ENCODE measurements at places on chromosomes 2 and 18.

- peak; percentile 95 for DNase-seq
Observed at GRCh38 chr18:58223717-58224424, 179.8 kb downstream of the NEDD4L start.

DNA sequence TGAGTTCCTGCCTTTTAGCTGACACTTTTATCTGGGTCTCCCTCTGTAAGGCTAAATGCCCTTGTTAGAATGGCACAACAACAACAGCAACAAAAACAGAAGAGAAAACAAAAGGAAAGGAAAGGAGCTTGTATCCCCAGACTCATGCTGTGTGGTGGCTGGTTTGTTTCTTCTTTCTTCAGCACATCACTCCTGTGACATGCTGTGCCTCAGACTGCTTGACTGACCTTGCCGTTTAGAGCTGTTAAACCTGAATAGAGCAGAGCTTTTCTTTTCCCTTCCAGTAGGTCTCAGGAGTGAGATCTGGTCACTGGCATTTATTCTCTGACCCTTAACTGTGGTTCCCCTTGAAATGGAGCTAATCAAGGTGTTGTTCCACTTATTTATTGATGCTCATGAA lies 18.9 kb downstream of the GALNT13 start:
- no peak for DNase-seq

GRCh38 chr2:142825861-142826260 lies 51.6 kb upstream of the KYNU start:
- DNase-seq: peak; percentile 20

GRCh38 chr2:230914886-230915285 lies 10.2 kb downstream of the GPR55 start:
- no peak for DNase-seq

DNA sequence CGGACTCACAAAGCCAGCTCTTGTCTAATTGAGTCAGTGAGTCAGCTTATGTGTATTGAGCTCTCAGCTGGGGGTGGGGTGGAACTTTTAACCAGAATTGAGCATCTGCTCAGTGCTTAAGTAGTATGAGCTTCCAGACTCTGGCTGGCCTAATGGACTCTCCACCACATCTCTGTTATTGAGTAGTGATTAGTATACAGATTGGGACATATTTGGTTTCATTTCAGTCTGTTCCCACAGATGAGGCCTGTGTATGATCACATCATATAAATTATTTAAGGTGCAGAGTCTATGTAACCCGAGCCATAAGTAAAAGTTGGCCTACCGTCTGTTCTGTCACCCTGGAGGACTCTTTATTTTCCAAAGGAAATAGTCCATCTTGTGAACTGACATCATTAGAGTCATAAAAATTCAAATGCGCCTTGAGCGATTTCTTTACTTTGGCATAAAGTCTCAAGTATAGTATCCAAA lies 152.1 kb downstream of the THSD7B start:
- DNase-seq: no peak

GRCh38 chr2:122239440-122239839 lies 484.0 kb downstream of the TSN start:
- DNase-seq: no peak

GRCh38 chr2:238321467-238321866 lies 1.1 kb downstream of the TRAF3IP1 start:
- no peak for DNase-seq

GRCh38 chr18:25137197-25137472 lies 214.8 kb downstream of the ZNF521 start:
- DNase-seq: no peak

DNA sequence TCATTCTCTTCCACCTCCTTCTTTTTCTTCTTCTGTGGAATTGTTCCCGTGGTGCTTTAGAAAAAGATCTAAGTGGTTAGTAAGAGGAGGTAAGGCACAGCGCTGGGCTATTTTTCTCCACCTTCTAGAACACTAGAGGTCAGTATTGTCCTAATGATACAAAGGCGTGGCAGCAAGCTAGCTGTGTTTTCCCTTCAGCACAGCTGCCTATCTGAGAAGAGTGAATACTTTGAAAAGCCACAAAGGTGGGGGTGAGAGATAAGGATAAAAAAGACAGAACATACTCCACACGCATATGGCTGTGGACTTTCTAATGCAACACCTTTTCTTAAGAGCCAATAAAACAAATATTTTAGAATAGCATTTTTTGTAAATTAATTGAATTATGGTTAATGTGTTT lies 2.1 kb downstream of the CNTNAP5 start:
- DNase-seq: peak; percentile 30

GRCh38 chr2:201507725-201508124 lies 56.2 kb downstream of the STRADB start:
- no peak for DNase-seq

GRCh38 chr18:52408800-52409302 lies 68.9 kb downstream of the DCC start:
- DNase-seq: no peak

DNA sequence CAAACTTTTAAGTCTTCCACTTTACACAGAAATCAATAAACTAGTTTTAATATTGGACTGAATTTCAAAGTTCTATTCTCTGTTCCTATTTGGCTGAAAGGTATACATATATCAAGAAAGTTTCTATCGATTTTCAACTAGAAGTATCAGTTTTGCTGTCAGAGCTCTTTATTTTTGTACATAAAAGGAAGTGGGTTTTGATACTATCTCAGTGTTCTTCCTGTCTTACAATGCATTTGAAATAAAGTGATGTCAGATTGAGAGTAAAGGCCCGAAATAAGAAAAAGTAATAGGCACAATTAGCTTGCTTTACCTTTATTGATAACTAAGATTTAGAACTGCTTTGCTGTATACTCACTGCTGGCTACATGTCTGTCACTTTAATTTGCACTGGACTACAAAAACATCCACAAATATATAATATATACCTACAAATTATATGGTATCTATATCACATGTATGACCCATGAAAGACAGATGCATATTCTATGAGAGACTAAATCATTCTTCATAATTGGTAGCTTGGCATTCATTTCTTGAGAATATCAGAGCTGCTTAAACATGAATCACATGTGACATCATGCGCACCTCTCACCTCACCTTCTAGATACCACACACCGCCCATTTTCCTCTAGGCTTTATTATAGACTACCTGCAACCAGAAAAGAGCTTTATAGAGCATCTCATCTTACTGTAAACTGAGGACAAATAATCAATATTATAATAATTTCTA lies 83.6 kb downstream of the ASXL2 start:
- no peak for DNase-seq
